CD4-positive, alpha-beta memory T cell (primary cell): ENCODE measurements at places on chromosomes 1 and 21. TPM values are rescaled to one million over a fixed set of nuclear protein-coding genes. Genes with fewer than 3 reads are reported as not detected.

UQCRHL gene
- total RNA-seq, result 1.7 TPM

PGLYRP4 gene
- total RNA-seq, result not detected

FCER1G gene
- 9.9 TPM for total RNA-seq

NUP210L gene
- total RNA-seq, result 0.19 TPM

PLA2G2A gene
- total RNA-seq, result not detected
